ENCODE measurements at places on chromosomes 3 and 15.

GRCh38 chr15:35496585-35496984 is 49.4 kb downstream of the DPH6 start:
- DNase-seq: no peak

GRCh38 chr3:77072232-77072631 is 32.3 kb downstream of the ROBO2 start:
- DNase-seq: no peak

GRCh38 chr3:1969281-1969680 is 129.4 kb upstream of the CNTN4 start:
- no peak for DNase-seq

GRCh38 chr15:31236184-31237042 is 90.2 kb upstream of the KLF13 start:
- peak; percentile 93 for DNase-seq

DNA sequence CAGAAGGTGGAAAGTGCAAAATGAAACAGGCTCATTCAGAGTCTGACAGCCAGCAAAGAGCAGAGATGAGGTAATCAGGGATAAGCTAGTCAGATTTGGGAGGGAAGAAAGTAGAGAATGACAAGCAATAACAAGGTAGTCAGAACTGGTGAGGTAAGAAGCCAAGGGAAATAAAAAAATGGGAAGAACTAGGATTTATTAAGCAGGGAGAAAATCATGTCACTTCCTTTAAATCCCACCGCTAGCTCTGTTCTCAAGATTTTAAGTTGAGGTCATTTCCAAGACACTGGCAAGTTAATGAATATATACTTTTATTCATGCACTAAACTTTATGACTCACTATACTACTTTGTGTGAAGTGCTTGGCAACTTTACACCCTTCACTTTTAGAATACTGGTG is 1106.8 kb downstream of the IGSF11 start:
- no peak for DNase-seq

DNA sequence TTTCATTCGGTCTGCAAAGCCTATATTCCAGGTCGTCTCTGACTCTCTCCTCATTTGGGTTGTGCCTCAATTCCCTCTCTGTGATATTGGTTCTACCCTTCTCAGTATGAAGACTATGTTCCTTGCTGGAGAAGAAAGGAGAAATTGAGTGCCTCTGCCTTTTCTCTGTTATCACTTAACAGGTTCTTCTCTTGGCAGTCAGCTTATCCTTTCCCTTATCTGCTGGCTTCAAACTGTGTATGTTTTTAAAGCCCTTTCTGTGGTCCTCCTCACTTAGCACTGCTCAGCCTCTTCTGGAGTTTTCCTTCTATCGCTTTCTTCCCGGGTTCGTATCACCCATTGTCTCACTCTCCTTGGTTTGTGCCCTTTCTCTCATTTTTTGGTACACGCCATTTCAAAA is 65.3 kb upstream of the FSTL1 start:
- DNase-seq: no peak

DNA sequence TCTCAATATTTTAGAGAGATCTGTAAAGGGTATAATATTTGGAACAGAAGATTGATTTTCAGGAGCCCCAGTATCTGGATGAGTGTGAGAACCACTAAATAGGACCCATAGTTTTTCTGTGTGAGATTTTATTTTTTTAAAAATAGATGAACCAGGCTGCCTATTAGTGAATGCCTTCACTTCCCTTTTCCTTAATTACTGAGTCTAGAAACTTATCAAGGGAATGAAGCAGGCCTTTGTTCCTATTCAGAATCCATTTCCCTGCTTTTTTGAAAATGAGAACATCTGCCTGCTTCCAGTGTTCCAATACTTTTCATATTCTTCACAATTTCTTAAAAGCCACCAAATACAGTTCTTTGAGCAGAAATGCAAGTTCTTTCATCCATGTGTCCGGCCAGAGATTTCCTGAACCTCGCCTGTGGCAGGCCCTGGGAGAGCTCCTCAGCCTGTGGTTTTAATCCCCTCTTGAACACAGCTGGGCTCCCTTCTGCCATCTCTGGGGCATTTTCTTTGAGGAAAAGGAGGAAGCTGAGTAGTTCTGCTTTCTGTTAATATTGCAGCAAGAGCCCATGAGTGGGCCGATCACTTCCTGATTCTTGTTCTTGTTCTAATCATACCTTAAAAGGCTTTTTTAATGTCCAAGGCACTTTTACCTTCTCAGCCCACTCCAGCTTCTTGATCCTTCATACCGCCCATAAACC is 4.7 kb downstream of the EHD4 start:
- DNase-seq: no peak

- no peak for DNase-seq
These were observed 949 bp upstream of the RFC4 start for GRCh38 chr3:186807231-186807630.

- peak; percentile 52 for DNase-seq
These were observed 102.1 kb downstream of the SRGAP3 start for GRCh38 chr3:9147215-9147895.

DNA sequence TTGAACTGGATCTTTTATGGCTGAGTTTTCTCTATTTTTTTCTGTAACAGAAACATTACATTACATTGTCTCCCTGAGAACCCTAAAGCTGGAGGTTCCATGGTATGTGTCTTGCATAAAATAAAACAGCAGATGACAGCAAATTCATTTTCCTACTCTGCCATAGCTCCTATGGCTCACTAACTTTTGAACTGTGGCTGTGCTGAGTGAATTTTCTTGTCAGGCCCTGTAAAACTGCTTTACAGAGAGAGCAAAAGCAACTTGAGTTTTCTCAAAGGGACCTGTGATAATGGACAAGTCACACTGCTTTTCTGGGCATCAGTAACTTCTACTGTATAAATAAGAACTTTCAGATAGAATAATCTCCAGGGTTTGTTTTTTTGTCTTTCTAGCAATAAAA is 129.9 kb upstream of the TSC22D2 start:
- DNase-seq: no peak

All from uterus (tissue), 4 donors.